ENCODE measurements at places on chromosomes 2 and 18.
A peak's percentile ranks its signal among the peaks of the same experiment; 100 is the strongest.

DNA sequence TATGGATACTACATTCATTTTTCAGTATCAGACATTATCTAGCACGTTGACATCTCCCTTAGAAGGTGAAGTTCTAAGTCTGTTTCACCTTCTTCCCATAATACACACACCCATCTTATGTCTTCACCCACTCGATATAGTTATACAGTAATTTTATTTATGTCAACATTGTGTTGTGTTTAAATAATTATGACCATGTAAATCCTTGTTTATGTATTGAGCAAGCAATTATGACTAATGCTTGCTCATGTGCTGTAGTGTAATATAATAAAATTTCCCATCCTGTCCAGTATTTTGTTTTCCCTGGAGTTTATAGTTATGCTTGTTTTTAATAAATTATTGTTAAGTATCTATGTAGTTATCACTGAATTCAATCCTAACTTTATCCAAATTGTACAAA is 163.2 kb downstream of the MTX2 start:
- no peak for DNase-seq

DNA sequence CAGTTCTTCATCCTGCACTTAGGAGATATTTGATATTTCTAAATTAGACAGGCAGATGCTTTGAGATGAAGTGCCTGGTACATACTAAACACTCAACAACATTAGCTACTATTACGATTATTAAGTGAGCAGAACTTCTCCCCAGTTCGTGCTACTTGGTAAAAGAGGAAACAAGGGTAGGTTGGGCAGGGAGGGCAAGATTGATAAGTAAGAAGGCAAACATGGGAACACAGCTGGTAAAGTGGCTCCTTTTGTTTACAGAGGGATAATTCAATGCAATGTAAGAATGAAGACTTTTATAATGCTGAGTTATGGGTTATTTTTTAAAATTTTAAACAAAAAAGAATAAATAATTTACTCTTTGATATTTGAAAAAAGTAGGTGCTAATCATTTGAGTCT is 15.9 kb upstream of the WIPF1 start:
- DNase-seq = no peak

DNA sequence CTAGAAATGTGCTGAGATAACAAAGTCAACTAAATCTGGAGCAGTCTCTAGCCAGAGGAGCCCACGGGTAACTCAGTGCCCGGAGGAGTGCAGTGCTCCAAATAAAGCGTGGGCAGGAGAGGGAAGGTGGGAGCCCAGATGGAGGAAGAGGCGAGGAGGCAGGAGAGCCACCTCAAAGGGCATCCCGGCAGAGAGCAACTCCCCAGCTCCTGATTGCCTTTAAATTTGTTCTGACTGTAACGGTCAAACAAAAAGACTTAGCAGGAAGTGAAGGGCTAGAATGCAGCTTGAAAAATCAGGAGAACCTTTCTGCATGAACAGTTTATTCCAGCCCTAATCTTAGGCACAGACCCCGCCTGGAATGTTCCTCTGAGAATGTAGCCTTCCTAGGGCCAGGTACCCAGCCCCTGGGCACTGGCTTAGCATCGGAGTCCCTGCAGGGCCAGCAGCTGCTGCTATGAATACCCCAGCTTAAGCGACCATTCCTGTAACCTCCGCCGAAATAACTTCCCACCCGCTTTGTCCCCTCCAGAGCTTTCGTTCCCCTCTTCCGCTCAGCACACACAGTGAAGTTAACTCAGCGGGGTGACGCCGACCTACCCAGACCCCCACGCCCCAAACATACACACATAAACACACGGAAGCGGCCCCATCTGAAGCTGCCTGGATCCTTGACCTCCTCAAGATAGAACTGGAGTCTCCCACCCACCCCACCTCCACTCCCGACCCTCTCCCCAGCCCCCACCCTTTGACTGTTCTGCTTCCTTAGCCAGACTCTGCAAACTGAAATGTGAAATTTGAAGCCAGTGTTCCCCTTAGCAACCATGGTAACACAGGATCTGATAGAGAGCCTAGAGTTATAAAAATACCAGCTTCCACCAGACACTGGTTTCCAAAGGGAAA is 123.2 kb downstream of the SMAD7 start:
- DNase-seq = no peak

DNA sequence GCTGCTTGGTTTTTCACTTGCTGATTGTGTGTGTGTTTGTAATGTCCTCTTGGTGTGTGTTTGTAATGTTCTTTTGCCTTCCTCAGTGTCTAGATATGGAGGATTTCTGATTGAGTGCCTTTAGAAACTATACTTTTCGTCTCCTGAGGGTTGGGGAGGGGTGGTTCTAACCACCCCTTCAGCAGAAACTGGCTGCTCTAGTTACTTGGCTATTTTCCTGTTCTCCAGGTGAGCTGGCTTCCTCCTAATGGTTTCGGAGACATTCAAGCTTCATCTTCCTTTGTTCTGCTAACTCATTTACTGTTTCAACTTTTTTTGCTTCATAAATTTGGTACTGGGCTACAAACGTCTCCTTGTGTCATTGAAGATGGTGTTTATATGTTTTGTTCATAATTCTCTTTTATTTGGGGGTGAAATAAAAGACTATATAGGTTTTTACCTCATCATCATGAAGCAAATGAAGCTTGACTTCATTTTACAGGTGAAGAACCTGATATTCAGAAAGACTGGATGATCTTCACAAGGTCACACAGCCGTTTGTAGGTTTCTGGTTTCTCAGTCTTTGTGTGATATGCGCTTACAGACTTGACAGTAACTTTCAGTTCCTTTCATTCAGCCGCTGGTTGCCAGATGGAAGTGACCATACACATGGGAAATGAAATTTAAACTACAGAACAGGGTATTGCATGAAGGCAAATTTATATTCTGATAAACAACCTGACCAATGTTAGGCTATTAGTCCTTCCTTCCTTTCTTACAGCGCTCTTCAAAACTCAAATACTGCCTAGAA is 238.5 kb downstream of the GALR1 start:
- DNase-seq = no peak

GRCh38 chr2:30231996-30232800 is 864 bp downstream of the LBH start:
- DNase-seq = peak; percentile 94

DNA sequence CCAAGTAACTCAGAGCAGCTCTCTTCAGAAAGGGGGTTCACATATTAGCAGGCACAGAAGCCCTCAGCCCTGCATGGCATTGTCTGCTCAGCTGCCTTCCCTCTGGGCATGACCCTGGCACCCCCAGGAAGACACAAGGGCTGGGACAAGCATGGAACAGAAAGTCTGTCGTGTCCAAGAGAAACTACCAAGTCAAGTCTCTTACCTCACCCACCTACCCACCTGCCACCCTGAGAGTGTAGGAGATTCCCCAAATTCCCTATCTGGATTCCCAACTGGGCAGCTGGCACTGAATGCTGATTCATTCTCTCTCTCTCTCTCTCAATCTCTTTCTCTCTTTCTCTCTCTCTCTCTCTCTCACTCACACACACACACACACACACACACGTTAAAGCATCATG is 21.6 kb downstream of the SMAD7 start:
- DNase-seq = no peak

DNA sequence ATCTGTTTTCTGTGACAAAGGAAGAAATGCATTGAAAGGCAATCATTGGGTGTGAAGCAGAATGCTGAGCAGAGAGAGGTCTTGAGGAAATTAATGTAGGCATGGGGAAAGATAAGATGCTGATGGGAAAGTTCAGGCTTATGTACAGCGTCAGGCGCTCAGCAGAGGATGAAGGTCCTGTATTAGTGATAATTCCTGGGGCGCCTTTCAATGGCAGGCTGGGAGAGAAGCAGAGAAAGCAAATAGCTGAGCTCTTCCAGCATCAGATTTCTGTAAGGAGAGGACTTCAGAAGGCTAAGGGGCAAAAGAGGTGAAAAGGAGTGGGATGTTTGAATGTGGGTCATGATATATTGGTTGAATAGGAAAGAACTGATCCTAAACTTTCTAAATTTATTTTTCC is 129.8 kb downstream of the HNMT start:
- no peak for DNase-seq

- no peak for DNase-seq
Measured at GRCh38 chr2:62765619-62766376, 60.3 kb downstream of the EHBP1 start.

DNA sequence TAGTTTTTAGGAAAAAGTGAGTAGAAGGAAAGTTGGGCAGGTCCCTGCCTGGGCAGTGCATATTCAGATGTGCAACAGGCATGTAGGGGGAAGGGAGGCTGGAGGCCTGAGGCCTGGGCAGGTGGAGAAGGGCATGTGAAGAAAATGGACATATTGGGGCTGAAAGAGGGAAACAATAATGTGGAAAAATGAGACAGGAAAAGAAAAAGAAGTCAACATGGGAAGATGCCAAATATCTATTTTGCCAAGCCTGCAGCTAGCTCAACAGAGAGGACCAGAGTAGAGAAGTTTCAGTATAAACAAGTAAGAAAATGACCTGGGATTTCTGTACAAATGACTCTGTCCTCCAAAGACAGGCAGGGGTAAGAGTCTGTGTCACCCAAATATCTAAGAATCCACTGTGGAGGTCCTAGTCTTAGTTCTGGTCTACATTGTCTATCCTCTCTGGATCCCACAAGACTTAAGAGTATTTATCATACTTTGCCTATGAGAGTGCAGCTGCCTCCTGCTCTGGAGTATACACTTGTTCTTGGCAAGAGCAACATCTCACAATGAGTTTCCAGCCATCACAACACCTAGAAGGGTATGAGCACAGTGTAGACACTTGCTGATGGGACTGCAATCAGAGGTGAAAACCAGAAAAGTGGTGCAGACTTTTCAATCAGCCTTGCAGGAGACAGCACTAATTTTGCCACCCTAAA is 80.2 kb downstream of the CLHC1 start:
- DNase-seq = no peak

DNA sequence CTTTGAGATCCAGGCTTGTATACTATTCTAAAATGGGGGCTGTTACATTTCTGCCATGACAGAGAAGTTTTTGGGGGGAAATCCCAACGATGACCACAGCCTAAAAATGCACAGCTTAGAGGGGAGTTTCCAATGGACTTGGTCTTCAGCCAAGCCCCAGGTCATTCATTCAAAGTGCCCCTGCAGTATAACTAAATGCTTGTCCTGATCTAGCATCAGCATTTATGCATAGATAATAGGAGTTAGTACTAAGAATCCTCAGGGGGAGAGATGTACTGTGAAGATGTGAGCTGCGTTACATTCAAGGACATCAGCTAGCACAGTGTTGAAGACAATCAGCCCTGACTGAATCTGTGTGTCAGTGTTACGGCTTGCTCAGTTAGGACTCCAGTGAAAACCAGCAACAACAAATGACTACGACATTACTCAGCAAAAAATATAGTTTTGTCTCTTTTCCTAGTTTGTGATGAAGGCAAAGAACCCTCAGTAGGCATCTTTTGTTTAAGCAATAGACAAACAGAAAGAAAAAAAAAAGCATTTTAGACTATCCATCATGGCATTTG is 160.9 kb downstream of the ZEB2 start:
- no peak for DNase-seq

DNA sequence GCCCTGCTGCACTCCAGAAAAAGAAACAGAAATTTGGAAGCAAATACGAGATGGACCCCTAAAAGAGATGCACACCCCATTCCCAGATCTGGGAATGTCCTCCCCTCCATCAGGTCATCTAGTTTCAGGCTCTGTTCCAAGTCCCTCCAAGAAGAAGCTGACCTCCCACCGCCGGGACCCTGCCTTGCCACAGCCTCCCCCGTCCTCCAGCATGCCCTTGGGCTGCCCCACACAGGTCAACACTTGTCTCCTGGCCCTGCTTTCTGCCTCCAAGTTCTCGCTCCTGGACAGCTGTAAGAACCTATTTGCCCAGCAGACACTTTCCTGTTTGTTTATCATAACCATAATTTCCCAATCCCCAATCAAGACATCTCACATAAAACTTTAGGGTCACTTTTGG is 2.0 kb downstream of the ASPRV1 start:
- DNase-seq = no peak

GRCh38 chr18:37559194-37559593 is 6.4 kb downstream of the CELF4 start:
- DNase-seq = no peak

- DNase-seq = no peak
Measured at GRCh38 chr2:120873958-120874887, 138.6 kb downstream of the GLI2 start.

DNA sequence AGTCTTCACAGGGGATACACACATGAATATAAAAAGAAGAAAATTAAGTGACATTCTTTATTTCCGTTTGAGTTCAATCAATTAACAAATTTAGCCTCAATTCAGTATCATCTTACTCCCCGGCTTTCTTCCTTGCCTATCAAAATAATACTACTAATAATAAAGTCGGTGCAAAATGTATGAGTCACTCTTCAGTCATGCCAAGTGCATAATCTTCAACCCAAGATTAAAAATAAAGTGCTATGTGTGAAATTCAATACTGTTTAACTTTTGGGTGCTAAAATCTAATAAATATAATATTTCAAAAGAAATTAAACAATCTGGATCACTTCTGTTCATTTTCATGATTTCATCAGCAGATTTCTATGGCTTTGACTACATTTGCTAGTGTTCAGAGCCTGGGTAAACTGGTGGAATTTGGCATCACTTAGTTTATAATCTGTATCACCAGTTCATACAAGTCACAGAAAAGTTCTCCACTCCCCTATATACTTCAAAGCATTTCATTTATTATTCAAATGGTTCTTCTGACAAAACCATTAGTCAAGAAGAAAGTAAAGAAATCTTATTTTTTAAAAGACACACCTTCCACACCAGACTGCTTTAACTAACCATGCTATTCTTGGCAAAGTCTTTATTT is 183.6 kb downstream of the THADA start:
- DNase-seq = no peak

- DNase-seq = no peak
Measured at GRCh38 chr2:206488623-206489022, 45.3 kb downstream of the ADAM23 start.

DNA sequence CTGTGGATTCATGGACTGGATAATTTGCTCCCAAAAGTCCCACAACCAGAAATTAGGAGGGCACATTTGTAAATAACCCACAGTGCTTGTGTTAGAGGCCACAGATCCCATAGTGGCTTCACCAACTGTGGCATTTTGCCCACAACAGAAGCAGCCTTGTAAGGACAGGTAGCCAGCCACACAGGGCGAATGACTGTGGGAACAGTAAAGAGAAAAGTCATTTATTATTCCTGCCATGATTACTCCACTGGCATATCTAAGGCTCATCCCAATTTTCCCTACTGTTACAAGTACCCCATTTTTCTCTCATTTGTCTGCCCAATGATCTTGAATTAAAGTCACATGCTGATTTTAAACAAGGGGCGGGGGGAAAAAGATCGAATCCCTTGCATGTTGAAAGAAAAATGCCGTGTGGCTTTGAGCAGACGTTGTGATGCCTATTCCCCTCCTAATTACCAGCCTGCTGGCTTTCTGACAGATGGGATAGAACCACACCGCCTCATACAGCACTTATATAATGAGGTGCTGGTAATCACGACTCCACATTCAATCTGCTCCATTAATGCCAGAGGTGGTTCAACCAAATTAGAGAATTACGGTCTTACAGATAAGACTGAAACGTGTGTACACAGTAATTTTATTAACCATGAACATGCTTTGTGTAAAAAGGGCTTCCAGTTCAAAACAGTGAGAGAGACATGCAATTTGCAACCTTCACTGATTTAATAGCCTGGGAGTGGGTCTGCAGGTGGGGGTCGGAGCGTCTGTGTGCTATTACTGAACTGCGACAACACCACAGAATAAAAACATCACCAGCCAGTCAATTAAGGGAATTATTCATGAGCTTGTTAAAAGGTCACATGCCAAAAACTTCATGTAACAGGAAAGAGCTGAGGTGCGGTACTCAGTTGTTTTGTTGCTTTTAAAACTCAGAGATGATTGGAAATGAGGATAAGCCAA is 196.0 kb downstream of the TMEM163 start:
- no peak for DNase-seq

All from germinal center (tissue), 1 donor.